NCI-H187 treated with DMSO at 0.1 percent for 48 hours (cell line): ENCODE measurements at places on chromosomes 1 and 21.

DNA sequence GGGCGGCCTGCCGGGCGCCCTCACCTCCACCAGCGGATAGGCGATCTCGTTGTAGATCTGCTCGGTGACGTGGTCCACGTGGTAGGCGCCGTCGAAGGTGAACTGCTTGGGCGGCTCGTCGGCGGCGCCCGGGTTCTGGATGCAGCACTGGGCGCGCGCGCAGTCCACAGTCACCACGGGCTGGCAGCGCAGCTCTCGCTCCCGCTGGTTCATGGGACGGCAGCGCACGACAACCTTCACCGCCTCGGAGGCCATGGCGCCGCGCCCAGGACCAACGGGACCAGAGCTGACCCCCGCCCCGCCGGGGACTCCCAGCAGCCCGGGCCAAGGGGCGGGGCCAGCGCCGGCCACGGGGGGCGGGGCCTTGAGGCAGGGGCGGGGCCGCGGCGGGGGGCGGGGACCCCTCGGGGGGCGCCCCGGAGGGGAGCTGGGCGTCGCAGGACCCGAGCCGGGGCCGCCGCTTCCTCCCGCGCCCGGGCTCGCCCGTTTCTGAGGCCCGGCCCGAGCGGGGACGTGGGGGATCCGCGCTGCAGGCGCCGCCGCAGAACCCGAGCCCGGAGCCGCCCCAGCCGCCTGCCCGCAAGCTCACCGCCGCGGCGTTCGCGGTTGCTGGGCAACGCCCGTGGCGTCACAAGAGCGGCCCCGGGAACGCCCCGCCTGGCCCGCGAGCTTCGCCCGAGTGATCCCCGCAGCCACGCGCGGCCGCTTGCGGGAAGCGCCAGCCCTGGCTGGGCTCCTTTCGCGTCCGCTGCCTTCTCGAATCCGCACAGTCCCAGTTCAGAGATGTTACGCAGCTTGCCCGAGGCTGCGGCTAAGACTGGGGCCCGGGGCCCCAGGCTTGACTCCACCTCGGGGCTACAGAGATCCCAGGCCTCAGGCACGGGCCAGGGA lies at the start of gene KIF17:
Gene KIF17, minus strand, starts transcription at position 556 of the 891 bp plus-strand sequence. Its CDS starts 301 bp downstream, at position 255.
- no peak for DNase-seq

DNA sequence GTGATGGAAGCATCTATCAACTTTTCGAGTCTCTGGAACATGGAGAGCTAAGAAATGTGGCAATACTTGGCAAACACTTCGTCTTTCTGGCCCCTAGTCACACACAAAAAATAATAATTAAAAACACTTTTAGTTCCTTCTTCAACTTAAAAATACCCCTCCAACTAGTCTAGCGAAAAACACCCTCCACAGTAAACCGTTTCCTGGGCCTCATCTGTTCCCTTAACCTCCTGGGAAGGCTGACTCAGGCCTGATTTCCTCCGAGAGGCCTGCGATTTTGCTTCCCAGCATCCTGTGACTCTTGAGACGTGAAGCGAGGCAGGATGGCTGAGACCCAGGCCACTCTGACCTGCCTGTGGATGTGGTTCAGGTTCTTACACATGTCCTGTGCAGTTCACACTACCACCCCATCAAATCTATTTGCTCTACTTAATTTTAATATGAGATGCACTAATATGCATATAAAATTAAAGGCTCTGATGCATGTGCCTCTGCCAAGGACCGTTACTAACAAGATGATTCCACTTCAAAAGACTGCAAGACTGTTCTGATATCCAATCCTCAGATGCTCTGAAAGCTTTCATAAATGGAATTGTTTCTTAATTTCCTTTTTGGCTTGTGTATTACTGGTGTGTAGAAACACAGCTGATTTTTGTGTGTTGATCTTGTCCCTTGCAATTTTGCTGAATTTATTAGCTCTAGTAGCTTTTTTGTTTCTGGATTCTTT lies 3.5 kb downstream of the NAV1 start:
- no peak for DNase-seq

GRCh38 chr1:79815115-79815514 lies 808.6 kb upstream of the ADGRL4 start:
- DNase-seq: no peak

GRCh38 chr1:111989531-111990025 lies at the start of gene KCND3:
KCND3 (minus strand) TSS chr1:111989668.
- no peak for DNase-seq

DNA sequence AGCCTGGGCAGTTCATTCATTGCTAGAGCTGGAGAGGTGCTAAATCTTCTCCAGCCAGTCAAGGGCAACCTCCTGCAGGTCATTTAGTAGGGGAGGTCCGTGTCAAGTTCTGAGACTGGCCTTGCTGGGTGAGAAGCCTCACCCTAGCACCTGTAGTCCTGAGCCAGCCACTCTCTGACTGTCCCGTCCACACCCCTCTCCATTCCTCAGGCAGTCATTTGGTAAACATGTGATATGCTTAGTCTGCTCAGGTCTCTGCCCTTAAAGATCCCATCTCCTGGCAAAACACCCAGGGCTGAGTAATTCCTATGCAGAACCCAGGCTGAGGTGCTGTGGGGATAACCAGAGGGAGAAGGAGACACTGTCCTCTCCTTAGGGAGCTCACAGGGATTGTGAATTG lies 13.7 kb upstream of the IGFN1 start:
- no peak for DNase-seq

GRCh38 chr1:220438741-220439140 lies 89.2 kb upstream of the MARK1 start:
- DNase-seq: no peak

DNA sequence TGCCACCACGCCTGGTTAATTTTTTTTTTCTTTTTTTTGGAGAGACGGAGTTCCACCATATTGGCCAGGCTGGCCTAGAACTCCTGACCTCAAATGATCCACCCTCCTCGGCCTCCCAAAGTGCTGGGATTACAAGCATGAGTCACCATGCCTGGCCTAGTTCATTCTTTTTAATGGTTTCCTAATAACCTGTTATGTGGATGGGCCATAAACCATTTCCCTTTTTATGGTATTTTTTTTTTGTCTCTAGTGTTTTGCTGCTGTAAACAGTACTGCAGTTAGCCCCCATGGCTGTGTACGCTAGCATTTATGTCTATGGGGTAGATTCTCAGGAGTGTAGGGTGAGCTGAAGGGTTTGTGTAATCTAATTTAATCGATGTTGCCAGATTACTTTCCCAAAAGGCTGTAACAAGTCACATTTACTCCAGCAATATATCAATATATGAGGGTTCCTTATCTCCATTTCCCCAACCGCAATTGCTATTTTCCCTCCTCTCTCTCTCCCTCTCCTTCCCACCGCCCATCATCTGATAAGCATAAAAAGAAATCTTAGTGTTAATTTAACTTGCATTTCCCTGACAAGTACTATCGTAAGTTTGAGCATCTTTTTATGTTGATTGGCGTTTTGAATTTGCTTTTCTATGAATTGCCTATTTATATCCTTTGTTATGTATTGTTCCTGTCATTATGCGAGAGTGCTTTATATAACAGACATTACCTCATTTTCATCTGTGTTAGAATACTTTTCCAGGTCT lies 28.7 kb downstream of the RCSD1 start:
- DNase-seq: no peak

DNA sequence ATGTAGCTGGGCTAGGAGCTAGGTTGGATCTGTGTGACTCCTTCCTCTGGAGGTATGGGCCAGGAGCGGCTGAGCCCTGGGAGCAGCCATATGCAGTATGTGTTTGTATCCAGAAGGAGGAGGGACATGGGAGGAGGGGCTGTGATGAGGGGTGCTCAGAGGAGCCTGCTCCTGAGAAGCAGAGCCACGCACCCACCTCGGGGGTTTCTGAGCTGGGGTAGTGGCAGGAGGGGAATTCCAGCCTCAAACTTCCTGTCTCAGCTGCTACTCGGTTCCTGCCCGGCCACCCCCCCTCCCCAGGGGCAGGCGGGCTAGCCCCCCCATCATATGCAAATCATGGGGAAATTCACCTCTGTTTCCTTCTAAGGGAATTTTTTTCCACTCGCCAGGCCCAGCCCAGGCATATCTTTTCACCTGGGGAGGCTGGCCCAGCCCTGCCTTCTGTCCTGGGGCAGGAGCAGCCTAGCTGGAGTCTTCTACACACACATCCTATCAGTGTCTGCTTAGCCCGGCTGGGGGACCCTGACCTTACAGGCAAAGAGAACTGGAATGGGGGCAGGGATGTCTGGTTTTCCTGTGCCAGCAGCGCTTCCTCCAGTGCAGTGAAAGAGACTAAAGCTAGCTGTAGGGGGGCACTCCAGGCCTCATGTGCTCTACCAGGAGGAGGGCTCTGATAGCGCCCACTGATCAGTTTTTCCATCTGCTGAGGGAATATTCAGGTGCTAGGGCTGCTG lies 3.0 kb downstream of the ZC3H12A start:
- no peak for DNase-seq

DNA sequence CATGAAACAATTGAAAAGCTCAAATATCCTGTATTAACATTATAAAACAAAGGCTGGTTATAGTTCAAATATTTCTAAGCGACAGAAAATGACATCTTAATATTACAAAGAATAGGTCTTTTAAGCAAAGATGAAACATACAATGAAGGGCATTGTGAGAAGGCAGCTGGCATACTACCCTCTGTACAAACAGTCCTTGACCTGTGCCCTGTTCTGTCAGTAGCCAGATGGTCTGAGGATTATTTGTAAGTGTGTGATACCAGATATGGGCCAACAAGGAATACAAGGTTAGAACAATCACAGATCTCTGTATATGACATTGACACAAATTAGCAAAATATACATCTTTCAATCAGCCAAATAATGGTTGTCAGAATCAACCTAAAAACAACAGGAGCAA lies 1350.4 kb downstream of the AMY1C start:
- DNase-seq: no peak

- no peak for DNase-seq
Measured at GRCh38 chr21:27371975-27372331, 405.1 kb upstream of the ADAMTS5 start.

DNA sequence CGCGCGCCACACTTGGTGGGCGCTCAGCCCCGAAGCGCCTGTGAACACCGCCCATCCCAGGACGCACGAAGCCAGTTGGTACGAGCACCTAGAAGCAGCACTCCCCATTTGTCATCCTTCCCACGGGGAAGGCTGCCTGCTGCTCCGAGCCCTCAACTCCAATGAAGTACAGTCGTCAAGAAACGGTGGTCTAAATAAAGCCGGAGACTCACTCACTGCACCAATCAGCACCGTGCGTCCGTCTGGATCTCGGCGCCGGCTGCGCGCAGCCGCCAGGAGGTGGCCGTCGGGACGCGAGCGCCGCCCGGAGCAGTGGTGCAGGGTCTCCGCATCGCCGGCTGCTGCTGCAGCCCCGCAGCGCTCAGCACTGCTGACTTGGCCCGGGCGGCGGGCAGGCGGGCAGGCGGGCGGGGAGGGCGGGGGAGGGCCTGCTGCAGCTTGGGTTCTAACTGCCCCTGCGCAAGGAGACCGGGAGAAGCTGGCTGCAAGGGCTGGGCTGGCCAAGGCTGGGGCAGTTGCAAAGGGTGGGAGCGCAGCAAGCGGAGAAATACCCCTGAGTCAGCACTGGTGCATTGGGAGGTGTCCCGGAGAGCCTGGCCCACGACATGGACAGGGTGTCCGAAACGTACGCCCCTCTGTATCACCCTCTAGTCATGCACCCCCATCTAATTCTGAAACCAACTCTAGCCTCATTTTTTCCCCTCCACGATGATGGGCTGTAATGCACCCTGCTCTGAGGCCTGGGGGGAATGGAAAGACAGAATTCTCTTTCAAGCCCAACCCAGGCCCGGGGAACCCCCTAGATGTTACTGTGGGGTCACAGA lies 35.8 kb upstream of the H6PD start:
- DNase-seq: no peak

- DNase-seq: no peak
Measured at GRCh38 chr21:26397545-26397944, 175.5 kb downstream of the CYYR1 start.

DNA sequence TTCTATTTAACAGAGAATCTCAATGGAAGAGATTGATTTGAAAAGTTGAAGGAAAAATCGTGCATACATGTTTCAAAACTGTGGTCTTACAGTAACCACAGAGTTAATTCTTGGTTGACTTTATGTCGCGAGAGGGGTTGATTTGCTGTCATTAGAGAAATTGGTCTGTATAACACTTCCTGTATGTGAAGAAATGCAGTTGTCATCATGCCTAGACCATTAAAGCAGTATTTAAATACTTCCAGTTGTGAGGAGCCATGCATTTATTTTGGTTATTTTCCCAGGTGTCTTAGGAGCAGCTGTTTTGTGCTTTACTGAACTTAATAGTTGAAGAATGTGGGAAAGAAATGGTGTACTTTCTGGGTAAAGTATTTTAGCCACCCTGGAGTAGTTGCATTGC lies 76.2 kb downstream of the NFIA start:
- no peak for DNase-seq

DNA sequence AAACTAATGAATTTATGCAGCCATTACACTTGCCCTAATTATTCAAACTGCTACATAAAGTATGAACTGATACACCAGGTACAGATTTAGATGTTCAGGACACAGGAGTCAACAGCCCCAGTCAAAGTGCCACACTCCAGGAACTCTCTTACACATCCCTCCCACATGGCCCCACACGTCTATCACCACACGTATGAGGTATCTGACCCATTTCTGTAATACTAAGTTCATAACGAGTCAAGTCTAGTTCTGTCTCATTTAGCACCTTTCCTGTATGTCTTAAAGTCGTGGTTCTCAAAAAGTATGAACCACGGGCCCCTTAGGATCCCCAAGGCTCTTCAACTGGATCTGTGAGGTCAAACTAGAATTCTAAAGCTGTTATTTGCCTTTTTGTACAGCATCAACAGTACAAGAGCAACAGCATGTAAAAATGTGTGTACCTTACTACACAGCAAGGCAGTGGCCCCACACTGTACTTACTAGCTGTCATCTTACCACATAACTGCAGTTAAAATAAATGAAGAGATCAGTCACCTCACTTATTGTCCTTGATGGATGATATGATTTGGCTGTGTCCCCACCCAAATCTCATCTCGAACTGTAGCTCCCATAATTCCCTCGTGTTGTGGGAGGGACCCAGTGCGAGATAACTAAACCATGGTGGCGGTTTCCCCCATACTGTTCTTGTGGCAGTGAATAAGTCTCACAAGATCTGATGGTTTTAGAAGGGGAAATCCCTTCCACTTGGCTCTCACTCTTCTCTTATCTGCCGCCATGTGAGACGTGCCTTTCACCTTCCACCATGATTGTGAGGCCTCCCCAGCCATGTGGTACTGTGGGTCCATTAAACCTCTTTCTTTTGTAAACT lies 42.6 kb downstream of the SIPA1L2 start:
- DNase-seq: no peak

- DNase-seq: no peak
Measured at GRCh38 chr1:99704356-99704816, 58.5 kb downstream of the PALMD start.

DNA sequence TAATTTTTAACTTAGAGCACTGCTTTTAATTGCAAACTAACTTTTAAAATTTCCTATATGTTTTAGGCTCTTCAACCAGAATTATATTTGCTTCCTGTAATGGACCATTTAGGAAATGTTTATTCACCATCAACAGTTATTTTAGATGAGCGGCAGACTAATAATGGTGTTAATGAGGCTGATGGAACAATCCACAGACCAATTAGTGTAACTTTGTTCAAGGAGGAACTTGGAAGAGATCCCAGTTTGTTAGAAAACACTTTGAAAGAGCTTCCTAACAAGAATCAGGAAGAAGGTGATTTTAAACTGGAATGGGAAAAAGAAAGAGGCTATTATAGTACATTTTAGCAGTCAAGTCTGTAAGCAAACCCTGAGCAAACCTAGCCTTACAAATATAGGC lies 19.4 kb upstream of the GNG5 start:
- DNase-seq: no peak
